ENCODE measurements at places on chromosomes 16 and 17. TPM values are rescaled to one million over a fixed set of nuclear protein-coding genes. Genes with fewer than 3 reads are reported as not detected.

GRCh38 chr17:49454050-49454449 is 39.4 kb upstream of the PHB1 start:
- DNase-seq, result no peak

DNA sequence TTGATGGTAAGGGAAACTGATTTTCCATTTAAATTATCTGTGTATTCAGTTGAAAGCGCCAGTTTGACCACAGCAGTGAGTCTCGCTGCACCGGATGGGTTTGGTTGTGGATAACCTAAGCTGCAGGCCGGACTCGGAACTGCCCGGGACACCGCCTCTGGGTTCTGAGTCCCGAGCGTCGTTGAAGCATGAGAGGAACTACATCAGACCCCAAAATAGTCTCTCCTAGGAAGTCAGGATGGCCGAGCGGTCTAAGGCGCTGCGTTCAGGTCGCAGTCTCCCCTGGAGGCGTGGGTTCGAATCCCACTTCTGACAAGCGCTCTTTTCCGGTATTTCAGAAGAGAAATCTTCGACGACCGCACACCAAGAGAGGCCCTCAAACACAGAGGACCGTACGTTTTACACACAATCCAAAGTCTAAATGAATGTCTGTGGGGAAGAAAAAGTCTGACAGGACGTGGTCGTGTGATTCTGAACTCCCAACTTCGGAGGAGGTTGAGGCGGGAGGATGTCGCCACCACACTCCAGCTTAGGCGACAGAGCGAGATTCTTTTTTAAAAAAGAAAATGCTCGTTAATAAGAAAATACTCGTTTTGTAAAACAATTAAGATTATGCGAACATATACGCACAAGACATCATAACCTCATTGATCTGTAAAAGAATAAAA is 15.4 kb upstream of the PLLP start:
- peak; percentile 90 for DNase-seq

DNA sequence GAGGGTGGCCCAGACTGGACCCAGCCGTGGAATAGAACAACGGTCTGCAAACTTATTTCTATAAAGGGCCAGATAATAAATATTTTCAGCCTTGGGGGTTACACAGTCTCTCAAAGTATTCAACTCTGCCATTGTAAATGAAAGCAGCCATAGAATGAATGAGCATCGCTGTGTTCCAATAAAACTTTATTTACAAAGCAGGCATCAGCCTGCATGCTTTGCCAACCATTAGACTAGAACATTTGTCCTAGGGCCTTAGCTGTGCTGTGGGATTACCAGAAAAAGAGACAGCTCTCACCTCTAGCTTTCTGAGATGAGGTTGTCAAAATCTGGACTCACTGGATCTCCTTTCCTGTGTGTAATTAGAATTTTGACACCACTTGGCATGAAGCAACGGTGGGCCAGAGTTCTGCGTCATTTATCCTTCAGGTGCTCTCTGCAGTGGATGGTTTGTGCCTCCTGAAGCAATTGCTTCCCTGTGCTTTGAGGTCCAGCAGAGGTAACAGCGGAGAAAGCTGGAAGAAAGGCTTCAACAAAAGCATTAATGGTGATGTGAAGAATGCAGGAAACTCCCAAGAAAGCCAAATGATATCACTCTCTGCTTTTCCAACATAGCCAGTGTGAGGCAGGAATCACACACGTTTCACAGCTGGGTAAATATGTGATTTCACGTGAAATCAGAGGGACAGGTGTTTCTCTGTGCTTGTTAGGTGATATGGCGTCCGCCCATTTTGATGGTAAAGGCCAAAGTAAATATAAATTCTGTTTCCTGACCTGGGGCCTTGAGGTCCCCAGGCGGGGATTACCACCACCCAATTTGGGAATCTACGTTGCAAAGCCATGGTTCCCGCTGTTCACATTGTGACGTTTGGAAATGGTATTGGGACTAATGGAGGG is 148.4 kb downstream of the PITPNC1 start:
- no peak for DNase-seq

GRCh38 chr17:64974750-64975317 is 55.6 kb upstream of the LRRC37A3 start:
- DNase-seq, result no peak

- DNase-seq, result no peak
Observed at GRCh38 chr16:86692426-86692825, 114.1 kb downstream of the FOXL1 start.

DNA sequence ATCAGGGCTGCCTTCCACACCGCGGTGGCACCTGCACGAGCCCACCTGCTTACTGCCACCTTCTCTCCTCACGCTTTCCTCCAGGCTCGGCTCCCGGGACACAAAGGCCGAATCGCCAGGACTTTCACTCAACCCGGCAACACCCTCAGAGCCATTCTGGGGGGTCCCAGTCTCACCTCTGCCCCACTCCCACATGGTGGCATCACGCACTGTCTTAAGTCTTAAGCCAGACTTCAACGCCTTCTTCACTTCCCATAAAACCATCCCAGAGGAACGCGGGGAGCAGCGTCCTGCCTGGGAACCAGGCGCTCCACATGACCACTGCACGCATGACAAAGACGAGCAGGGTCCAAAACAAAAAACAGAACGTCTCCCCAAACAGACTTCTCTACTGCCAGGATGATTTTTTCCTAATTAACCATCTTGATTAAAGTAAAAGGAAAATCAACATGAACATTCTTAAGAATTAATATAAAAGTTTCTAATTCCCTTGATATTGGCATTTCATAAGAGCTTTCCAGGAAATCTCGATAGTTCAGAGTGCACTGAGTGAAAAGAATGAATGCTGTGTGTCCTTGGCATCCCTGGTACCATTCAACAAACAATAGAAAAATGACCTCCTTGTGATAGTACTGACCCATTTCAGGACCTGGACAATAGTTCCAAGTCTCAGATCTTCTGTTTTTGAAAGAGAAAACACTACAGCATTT is 2.6 kb downstream of the CANT1 start:
- no peak for DNase-seq

GRCh38 chr17:28366605-28367004 is 1.6 kb upstream of the SEBOX start:
- DNase-seq, result no peak

GRCh38 chr17:28065706-28066105 is 23.2 kb downstream of the NLK start:
- DNase-seq, result no peak

GRCh38 chr17:83178533-83179304 is 99.3 kb downstream of the METRNL start:
- no peak for DNase-seq

DNA sequence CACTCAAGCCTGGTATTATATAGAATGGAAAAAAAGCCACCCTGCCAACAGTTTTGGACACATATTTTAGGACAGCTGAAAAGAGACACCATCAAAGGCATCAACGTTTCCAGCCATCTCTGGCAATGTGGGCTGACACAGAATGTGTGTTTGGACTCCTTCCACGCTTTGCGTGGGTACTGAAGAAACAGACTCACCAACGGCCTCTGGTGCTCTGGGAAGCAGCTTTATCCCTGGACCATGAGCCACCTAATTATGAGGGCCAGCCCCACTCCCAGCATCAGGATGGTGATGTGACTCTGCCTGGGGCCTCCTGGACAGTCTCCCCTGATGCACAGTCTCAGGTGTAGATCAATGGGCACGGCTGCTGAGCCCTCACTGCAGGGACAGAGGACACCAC is 27.9 kb downstream of the CCDC57 start:
- DNase-seq, result no peak

DNA sequence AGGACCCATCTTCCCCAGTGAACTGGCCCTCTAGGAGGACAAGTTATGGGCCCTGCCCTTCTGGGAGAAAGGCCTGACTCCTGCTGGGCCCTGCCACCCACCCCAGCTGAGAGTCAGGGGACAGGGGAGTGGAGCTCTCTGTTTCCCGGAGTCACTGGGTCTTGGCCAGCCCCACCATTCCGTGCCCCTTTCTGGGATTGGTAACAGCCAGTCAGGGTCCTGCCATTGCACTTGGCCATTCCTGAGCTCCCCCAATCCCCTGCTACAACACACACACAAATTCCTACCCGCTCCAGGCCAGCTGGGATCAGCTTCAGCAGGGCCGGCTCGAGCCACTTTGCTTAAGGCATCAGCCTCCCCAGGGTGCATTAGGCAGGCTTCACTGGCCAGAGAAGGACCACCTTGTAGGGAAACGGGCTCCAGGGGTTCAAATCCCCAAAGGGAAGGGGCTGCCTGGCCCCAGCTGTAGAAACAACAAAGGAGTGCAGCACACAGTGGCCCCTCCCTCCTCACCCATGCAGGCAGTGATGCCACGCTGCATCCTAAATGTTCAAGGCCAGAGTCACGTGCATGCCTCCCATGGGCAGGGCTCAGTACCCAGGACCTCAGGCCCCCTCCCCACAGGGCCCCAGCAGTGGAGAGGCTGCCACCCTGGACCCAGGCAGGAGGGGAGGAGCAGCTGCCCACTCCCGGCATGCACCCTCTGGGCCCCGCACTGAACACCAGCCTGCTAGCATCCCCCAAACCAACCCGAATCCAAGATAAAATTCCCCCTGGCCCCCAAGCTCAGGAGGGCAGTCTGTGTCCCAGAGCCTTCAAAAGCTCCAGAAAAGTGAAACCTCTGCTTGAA is 37.7 kb downstream of the C16orf78 start:
- DNase-seq, result no peak

DNA sequence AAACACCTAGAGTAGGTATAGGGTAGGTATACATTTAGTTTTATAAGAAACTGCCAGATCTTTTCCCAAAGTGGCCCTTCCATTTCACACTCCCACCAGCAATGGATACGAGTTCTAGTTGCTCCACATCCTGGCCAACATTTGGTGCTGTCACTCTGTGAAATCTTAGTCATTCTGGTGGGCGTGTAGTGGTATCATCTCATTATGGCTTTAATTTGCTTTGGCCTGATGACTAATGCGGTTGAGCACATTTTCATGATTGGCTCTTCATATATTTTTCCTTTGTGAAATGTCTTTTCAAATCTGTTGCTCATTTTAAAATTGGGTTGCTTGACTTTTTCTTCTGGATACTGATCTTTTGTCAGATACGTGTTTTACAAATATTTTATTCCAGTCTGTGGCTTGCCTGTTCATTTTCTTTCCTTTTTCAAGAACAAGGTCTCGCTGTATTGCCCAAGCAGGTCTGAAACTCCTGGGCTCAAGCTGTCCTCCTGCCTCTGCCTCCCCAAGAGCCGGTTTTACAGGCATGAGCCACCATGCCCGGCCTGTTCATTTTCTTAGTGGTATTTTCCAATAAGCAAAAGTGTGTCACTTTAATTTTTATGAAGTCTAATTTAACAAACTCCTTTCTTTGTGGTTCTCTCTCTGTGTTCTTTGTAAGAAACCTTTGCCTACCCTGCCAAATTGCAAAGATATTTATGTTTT is 192.4 kb downstream of the SEC14L1 start:
- DNase-seq, result no peak

DNA sequence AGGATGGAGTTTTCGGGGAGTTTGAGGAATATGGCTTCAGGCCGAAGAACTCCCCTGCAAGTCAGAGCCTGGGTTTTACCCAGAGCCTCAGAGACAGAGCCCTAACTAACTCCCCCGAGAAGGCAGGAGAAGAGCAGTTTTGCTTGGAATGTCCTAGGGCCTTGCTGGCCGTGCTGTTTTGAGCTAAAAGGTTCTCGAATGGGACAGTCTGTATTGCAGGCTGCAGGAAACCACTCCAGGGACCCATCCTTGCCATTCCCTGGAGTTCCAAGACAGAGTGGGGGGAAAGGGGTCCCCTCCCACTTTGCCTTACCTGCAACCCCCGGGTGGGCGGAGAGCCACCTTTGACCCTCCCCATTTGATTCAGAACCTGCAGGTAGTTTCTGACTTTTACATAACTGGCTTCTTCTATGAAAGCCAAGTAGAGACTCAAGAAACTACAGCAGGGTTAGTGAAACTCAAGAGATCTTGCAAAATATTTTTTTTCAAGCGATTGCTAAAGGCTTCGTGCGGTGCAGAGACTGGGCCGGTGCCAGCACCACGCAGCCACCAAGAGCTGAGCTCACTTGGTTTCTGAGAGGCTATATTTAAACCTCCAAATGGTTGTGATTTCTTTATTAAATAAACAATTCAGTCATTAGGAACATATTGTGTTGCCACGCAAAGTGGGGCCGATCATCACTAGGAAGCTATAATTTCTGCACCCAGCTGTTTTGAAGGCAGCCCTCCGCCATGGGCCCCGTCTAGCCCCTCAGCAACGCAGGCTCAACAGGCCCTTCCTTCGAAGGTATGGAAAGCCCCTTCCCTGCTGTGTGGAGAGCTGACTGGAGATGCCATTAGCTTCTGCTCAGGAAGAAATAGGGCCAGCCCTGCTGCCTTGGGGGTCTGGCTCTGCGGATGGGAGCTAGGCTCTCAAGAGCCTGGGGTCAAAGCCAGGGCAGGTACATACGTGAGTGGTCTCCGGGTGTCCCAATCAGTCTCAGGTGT is 223.0 kb downstream of the NTN1 start:
- no peak for DNase-seq

GRCh38 chr17:58043221-58044181 is 36.5 kb upstream of the SRSF1 start:
- DNase-seq, result no peak

DNA sequence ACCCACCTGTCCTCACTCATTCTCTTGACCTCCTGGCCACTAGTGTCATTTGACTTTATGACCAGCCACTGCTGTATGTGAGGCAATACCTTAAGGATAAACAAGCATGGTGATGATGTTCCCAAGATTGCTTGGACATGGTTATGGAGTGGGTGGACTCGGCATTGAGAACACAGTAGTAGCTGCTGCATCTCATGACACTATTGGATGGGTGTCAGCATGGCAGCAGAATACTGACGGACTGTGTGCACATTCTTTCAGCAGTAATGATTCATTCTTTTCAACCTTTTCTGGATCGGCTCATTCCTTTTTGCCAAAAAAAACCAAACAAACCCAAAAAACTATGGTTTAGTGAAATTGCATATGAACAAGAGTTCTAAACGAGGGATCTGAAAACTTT is 13.5 kb downstream of the SPECC1 start:
- DNase-seq, result no peak

GRCh38 chr17:10210151-10210574 is 11.8 kb upstream of the GAS7 start:
- no peak for DNase-seq

DNA sequence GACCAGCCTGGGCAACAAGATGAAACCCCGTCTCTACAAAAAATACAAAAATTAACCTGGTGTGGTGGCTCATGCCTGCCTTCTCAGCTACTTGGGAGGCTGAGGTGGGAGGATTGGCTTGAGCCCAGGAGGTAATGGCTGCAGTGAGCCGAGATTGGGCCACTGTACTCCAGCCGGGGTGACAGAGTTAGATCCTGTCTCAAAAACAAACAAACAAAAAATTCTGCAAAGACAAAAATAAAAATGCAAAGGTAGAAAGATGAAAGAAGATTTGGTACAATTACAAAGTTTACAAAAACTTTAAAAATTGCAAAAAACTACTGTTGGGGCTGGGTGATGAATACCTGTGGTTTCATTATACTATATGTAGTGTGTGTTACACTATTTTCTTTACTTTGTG is 5.5 kb upstream of the CDH1 start:
- no peak for DNase-seq

GRCh38 chr17:74454197-74455024 is 12.0 kb upstream of the CD300A start:
- no peak for DNase-seq

- no peak for DNase-seq
Observed at GRCh38 chr17:17367931-17368330, 64.8 kb downstream of the NT5M start.

Gene CTRB1
- polyA plus RNA-seq, result 0.11 TPM

Gene G6PC1
- polyA plus RNA-seq, result 9.6 TPM

Gene GPRC5C
- polyA plus RNA-seq, result 115 TPM

Gene TSNAXIP1
- 7.6 TPM for polyA plus RNA-seq

Gene TCAP
- 1.2 TPM for polyA plus RNA-seq

Gene ATP2C2
- 0.52 TPM for polyA plus RNA-seq

Gene SSTR5
- polyA plus RNA-seq, result 0.39 TPM

Gene BHLHA9
- not detected for polyA plus RNA-seq

Gene C1QTNF1
- polyA plus RNA-seq, result 2.1 TPM

Gene ASGR2
- 0.89 TPM for polyA plus RNA-seq

Gene MSI2
- polyA plus RNA-seq, result 91.4 TPM

Measured in renal cortex interstitium (tissue), 15 donors.